ENCODE measurements at places on chromosomes 7 and 10.

- no peak for DNase-seq
Measured at GRCh38 chr10:11612021-11613001, 861 bp upstream of the USP6NL start.

- DNase-seq = no peak
Measured at GRCh38 chr10:44070282-44070681, 314.6 kb downstream of the CXCL12 start.

GRCh38 chr10:33376476-33376875 is 42.0 kb upstream of the NRP1 start:
- no peak for DNase-seq

- no peak for DNase-seq
Measured at GRCh38 chr7:29326864-29327263, 132.3 kb downstream of the CHN2 start.

DNA sequence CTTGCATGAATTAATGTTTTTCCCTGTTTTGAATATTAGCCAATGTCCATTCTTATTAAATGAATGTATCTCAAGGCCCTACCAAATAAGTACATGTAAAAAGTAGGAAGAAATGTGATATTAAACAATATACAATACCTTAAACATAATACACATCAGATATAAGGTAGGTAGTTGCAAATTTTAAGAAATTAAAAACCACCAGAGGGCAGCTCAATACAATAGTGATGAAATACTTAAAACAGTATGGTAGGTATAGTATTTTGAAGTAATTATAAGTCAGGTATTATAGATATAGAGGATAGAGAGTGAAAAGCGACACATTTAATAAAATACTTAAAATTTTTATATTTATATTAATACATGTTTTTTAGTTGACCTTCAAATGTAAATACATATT is 43.6 kb upstream of the CDK14 start:
- DNase-seq = peak; percentile 31

DNA sequence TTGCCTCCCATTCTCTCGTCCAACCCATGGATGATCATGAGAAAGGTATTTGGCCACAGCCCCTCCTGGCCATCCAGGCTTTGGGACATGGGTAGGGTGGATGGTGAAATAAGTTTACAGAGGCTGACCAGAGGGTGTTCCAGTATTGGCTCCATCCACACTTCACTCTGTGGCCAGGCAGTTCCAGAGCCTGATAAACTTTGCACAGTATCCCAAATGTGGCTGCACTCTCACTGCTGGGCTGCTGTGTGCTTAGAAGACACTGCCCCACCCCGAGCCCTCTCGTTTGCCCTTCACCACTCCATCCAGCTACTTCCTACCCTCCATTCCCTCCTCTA is 72.0 kb upstream of the ZMIZ1 start:
- no peak for DNase-seq

- DNase-seq = no peak
Measured at GRCh38 chr10:131850383-131850870, 50.4 kb upstream of the PPP2R2D start.

GRCh38 chr10:77029777-77030717 is 607.6 kb downstream of the KCNMA1 start:
- DNase-seq = no peak

DNA sequence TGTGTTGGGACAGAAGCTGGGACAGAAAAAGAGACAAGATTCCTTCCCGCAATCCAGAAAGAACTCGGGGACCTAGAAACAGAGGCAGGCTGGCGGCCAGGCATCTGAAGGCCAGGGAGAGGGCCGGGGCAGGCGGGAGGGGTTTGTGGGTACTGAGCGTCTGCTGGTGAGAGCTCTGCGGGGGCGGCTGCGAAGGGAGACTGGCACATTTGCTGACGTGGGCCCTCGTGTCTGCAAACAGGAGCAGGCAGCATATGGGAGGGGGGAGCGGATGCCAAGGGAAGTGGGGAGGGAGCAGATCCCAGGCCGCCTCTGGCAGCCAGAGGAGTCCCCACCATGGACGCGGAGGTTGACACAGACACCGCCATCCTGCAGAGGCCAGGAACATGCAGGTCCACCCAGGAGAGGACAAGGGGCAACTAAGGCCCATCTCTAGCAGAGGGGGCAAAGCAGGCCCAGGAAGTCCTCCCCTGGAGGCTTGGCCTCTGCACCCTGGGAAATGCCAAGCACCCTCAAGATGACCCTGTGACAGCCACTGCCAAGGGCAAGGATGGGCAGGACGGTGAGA is 32.2 kb downstream of the KCNH2 start:
- DNase-seq = no peak

DNA sequence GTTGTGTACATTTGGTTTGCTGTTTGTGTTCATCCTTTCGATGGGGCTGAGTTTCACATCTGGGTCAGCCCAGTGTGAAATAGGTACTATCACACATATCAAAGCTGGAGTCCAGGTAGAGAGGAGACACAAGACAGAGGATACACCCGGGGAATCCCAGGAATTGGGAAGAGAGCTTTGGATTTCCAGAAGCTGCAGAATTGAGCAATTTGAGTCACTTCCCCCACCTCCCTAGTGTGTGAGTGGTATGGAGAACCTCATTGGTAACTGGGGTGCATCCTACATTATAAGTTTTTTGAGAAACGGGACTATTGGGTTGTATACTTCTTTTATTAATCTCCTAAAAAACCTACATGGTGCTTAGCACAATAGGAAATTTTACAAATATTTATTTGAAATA is 12.1 kb upstream of the PDSS1 start:
- DNase-seq = no peak

DNA sequence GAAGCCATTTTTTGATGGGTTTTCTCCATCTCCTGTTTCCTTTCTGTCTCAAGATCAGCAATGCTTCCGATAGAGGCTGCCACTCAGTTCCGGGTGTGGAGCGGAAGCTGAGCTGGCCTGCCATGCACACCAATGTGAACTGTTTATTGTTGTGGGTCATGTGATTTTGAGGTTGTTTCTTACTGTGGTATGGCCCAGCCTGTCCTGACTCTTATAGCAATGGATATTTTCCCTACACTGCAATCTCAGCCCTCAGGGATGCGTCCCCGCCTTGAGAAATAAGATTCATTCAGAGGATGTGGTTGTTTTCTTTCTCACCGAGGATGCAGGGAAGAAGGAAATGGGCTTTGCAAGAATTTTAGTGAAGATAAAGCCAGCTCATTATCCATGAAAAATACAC is 134.7 kb downstream of the PFKFB3 start:
- DNase-seq = no peak

DNA sequence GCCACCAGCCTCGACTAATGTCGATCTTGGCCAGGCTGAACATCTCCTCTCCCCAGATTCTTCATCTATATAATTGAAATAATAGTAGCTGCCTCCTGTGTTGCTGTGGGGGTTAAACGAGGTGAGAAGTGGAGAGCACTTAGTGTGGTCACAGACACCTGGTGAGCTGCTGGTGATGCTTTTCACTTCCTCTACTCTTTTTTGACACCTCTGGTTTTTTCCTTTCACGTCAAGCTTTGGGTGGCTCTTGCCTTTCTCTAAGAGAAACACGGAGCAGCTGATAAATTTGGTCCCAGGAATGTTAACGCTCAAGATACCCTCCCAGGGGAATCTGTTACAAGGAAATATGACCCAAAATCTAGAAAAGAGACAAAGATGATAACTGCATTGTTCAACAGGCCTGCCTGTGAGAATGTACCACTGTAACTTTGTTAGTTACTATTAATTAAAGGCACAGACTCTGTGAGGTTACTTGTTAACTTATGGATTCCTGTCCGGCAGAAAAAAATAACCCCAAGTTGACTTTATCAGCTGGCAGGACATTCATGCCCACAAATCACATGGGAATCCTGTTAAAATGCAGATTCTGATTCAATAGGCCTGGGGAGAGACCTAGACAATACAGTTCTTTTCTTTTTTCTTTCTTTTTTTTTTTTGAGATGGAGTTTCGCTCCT is 9.5 kb upstream of the NPFFR1 start:
- no peak for DNase-seq

Data from ACHN (cell line).